ENCODE measurements at places on chromosomes 12 and 14.

DNA sequence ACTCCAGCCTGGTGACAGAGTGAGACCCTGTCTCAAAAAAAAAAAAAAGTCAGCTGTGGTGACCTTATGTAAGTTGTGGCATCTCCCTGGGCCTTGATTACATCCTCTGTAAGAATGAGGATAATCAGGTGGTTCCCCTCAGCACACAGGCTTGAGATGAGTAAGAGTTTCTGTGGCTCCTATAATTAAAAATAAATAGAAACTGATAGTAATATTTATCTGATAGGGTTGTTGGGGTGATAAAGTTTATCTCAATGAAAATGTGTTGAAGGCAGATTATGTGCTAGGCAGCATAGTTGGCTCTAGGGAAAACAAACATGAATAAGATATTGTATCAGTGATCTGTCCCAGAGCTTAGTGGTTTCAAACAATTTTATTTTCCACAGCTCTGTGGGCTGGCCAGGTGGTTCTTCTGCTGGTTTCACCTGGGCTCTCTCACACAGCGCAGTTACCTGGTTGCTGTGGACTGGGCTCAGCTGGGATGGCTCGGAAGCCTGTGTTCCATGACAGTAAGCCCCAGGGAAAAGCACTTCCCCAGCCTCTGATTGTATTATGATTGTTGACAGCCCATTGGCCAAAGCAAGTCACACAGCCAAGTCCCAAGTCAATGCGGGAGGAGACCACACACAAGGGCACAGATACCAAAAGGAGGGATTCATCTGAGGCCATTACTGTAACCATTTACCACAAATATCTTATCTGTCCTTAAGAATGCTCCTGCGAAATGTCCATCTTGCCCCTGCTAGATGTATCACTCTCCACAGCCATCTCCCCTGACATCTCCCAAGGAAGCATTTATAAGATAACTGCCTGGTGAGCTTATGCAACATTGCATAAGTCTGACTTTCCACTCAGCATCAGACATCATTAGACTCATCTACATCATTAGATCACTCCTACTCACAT lies 151.7 kb downstream of the NUAK1 start:
- DNase-seq, result no peak

GRCh38 chr12:9341260-9341585 lies 133.0 kb upstream of the PZP start:
- DNase-seq, result no peak

GRCh38 chr12:13000616-13000924 lies 505 bp upstream of the HEBP1 start:
- no peak for DNase-seq

- DNase-seq, result no peak
Measured at GRCh38 chr12:123065676-123066383, 85.1 kb downstream of the PITPNM2 start.

DNA sequence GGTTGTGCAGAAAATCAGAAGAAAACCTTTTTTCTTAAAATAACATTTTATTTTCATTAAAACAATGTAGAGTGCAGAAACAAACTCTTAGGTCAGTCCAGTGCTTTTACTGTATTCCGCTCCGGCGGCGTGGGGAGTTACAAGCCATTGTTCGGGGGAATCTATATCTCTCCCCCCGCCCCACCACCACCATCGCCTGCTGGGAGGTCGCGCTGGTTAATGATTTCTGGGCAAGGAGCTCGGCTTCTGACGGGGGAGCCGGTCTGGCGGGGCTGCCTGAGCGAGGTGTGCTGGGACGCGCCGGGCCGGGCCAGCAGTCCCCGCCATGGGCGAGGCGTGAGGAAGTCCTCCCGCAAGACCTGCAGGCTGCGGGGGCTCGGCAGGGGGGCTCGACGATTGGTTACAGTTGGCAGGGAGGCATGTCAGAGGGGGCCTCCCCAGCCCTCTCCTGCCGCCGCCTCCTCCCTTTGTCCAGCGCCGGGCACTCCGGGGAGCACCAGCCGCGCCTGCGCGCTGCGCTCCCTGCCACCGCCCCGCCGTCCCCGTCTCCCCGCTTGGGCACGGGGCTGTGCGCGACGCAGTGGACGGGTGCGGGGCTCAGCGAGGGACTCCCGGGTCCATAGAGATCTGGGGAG lies 1.0 kb upstream of the DUSP6 start:
- DNase-seq, result peak; percentile 83

GRCh38 chr14:102371361-102371760 lies 8.6 kb downstream of the TECPR2 start:
- DNase-seq, result no peak

DNA sequence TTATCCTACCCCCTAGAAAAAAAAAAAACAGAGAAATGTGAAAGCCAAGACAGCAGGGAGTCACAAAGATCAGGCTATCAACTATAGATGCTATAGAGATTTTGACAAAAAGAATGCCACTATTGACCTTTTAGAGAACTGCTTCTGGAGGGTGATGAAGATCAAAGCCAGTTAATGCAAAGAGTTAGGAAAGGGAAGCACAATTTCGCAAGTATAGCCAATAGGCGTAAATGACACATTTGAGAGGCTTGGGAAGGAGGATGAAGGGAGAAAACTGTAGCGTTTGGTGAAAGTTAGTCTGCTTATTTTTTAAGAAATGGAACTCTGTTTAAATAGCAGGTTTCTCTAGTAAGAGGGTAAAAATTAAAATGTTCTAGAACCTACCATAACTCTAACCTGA lies 190.7 kb downstream of the DUSP6 start:
- no peak for DNase-seq

DNA sequence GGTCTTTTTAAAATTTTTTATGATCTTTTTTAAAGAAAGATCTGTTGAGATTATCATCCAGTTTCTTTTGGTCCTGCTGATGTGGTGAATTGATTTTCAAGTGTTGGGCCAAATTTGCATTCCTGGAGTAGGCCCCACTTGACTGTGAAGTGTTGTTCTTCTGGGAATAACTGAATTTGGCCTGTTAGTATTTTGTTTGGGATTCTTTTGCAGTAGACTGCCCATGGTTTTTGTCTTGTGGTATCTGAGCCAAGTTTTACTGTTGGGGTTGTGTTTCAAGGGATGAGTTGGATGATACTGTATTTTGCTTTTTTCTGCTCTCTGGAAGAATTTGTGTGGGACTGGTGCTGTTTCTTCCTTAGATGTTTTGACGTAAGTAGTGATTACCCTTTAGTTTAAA lies 4.0 kb upstream of the SYCP3 start:
- DNase-seq, result no peak

DNA sequence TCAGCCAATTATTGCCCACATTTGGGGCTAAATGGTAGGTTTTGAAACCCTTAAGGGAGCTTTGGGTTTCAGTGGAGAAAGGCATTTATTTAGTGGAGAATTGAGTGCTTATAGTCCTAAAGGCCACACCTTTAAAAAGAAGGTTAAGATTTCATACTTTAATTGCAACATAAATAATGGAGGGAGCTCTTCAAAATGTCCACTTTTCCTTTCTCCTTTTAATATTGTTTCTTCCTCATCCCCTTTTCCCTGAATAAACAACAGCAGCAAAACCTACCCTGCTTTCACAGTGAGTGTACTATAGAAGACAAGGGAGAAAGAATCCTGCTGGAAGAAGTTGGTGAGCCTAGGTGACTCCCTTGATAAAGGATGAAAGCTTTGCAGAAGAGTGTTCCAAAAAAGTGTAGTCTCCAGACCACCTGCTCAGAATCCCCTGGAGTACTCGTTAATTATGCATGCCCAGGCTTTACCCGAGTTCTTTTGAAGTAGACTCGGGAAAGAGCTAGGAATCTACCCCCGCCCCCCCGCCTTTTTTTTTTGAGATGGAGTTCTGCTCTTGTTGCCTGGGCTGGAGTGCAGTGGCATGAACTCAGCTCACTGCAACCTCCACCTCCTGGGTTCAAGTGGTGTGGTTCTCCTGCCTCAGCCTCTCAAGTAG lies 11.5 kb upstream of the EID3 start:
- DNase-seq, result no peak

GRCh38 chr12:8035440-8036010 lies 3.0 kb downstream of the FOXJ2 start:
- no peak for DNase-seq

GRCh38 chr12:94198872-94199271 lies 50.5 kb downstream of the PLXNC1 start:
- DNase-seq, result no peak

DNA sequence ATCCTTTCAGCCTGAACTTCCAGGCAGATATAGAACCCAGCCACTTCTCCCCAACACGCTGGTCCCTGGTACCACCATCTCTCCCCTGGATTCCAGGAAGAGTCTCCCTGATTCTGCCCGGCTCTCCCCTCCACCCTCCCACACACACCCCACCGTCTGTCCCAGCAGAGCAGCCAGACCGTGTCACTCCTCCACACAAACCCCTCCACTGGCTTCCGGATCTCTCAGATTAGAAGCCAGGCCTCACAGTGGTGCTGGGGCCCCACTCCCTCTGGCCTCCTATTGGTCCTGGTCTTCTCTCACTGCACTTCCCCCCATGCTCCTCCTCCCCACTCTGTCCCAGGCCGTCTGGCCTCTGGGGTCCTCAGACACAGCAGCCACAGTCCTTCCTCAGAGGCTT lies 52.4 kb upstream of the CDKN3 start:
- DNase-seq, result no peak

DNA sequence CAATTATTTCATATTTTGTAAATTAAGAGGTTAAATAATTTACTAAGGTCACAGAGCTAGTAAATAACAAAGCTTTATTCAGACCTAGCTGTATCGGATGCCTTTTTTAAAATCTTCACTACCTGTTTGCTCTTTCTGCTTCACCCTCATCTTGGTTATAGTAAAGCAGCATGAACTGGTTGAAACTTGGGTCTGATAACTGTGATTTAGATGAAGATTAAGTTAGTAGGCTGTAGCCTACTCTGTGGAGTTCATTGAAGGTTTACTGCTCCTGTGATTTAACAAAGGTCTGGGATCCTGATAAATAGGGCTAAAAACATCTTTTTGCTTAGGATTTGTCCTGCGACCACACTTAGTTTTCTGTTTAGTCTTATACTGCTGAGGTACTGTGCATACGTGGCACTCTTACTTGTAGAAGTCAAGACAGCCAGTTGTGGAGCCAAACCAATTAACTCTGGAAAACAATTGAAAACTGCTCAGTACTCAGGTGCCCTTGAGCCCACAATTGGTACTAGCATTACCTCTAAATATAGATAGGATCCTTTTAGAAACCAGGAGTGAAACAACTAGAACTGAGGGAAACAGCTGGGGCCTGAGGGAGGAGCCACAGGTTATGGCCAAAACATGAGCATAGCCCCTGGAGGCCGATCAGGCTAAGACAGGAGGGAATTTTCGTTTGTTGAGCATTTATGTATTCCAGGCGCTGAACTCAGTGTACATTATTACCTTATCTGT lies 2.3 kb downstream of the SPATS2 start:
- peak; percentile 56 for DNase-seq

DNA sequence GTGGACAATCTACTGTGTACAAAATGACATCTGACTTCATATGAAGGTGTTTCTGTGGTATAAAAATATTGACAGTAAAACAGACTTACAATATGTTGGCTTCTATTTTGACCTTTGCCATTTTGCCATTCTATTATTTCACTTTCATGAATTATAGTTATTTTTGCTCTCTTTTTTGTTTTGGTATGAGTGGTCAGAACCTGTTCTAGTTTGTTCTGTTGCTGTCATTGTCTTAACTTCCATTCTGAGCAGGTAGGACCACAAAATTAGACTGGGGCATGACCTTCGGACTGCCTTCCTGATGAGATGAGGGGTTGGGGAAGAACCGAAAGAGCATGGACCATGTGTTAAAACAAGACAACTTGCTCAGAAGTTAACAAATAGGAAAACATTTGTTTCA lies 36.5 kb upstream of the IFNG-AS1 start:
- no peak for DNase-seq

GRCh38 chr14:68841016-68841809 lies 48.3 kb upstream of the ZFP36L1 start:
- DNase-seq, result no peak

DNA sequence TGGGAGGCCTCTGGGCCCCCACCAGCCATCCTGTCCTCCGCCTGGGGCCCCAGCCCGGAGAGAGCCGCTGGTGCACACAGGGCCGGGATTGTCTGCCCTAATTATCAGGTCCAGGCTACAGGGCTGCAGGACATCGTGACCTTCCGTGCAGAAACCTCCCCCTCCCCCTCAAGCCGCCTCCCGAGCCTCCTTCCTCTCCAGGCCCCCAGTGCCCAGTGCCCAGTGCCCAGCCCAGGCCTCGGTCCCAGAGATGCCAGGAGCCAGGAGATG lies 729 bp upstream of the GAPDH start:
- DNase-seq, result no peak

- no peak for DNase-seq
Measured at GRCh38 chr14:65606460-65606859, 193.9 kb downstream of the FUT8 start.

DNA sequence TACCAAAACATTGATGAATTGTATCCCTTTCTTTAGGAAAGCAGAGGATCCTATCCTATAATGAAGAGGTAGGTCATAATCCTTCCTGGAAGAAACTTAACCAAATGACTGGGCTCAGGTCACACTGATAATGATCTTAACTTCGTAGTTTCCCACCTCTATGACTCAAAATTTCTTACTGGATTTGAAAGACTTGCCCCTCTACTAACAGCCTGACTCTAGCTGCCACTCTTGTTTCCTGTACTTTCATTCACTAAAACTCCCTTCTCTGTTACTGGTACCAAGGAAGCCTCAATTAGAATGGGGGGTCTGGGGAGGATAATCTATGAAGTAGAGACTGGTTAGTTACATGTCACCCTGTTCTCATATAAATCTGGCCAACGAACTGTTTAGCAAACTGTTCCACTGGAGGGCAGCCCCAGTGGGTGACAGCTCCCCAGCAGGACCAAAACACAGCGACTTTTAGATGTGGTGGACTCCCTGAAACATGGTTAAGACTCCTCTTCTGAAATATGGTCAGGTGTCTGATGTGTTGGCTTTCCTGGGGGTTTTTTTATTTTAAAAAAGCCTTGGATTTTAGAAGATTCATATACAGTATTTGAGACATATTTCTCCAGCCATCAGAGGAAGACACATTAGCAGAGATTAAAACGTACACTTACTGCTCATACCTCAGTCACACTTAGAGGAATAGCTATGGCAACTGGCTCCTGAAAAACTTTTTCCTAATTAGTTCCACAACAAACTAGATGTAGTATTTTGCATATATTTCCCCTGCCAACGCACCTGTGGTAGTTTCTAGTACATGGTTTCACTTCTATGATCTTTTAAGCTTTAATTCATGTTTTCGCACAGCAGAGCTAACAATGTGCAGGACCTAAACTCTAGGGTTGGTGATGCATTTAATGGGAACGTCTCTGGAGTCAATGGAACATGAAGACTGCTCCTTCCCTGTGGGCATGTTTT lies 72.3 kb downstream of the ACADS start:
- no peak for DNase-seq

DNA sequence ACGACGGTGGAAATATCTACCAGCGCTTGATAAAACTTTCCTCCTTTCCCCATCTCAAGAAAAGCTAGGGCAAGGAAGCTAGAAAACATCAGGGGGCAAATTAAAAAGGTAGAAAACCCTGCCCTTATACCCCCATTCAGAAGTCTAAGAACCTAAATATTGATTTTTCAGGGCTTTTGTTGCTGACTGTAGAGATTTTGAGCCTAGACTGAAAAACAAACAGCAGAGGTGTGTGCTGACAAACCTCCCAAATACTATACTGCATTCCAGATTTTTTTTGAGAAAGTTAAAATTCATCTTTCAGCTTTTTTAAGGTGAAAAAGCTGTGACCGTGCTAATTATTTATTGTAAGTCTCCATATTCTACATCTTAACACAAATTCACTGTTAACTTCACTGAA lies 478.3 kb upstream of the SOX5 start:
- DNase-seq, result no peak

- DNase-seq, result no peak
Measured at GRCh38 chr14:52002542-52002941, 13.2 kb downstream of the RTRAF start.
